Left lung (tissue), 14 donors: ENCODE measurements at places on chromosomes 1 and 21. TPM values are rescaled to one million over a fixed set of nuclear protein-coding genes. Genes with fewer than 3 reads are reported as not detected.

GRCh38 chr1:171841931-171842761, 848 bp downstream of the DNM3 start:
- no peaks in the 10 kb centered on the region for H3K36me3 ChIP-seq
- H3K27me3 ChIP-seq, result no peaks in the 10 kb centered on the region
- no peak overlapping the region for H3K27ac ChIP-seq
- H3K4me1 ChIP-seq, result no peaks in the 10 kb centered on the region
- H3K4me3 ChIP-seq, result peak overlapping the region; percentile 66
- peak; percentile 17 for DNase-seq

Gene SLC27A3
- 56.5 TPM for total RNA-seq

GRCh38 chr1:73887412-73887811, 310.6 kb downstream of the LRRIQ3 start:
- no peak overlapping the region for H3K4me3 ChIP-seq
- H3K27me3 ChIP-seq, result no peaks in the 10 kb centered on the region

Gene LRRC38
- not detected for total RNA-seq

DNA sequence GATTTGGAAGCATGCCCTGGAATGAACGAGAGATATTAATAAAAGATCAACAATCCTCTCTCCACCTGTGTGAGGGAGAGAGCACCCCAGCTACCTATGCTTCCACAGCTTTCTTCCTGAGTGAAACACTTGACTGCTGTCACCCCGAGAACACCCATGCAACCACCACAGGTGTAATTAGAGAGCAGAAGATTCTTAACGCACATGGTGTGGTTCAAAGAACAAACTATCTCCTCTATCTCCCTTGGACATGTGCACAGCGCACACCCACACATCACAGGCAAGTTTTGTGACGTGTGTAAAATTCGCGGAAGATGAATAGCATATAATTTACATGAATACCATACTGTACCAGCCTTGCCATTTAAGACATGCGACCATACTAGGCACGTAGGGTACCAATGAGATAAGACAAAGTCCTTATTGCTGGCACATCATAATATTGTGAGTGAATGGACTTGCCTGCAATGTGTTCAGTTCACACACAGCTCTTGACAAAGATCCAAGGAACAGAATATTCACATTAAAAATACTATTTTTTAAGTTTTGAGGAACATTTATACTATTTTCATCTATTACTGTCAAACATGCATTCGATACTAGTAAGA, 11.6 kb downstream of the ERRFI1 start:
- no peak for DNase-seq
- H3K4me3 ChIP-seq, result no peak overlapping the region
- no peaks in the 10 kb centered on the region for H3K27me3 ChIP-seq
- H3K27ac ChIP-seq, result no peak overlapping the region
- peaks cover 32% of the 10 kb centered on the region for H3K36me3 ChIP-seq

DNA sequence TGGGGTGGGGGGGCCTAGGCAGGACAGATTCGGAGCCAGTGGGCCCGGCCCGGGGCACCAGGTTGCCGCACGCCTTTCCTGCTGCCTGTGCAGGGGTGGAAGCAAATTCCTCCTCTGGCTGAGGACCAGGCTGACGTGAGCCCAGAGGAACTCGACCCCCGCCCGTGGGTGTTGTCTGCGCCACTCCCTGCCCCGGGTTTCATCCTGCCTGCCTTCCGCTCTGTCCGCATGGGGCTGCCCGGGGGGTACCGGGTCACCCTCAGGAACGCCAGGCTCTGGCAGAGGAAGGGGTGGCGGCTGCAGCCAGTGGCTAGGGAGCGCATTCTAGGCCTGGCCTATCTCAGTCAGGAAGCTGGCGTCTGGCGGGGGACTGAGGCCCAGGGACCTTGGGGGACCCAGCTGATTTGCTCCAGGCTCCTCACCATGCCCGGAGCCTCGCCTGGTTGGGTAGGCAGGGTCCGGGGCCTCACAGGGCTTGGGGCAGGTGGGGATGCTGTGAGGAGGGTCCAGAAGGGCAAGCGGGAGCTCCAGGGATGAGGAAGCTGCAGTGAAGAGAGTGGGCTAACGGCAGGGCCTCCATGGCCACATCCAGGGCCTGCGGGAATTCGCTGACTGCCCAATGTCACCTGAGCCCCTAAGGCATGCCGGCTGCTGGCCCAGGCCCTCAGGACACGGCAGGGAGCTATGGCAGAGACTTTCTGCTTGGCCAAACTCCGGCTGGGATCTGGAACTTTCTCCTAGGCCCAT, 2.4 kb upstream of the IBA57 start:
- peak overlapping the region; percentile 70 for H3K27ac ChIP-seq
- no peaks in the 10 kb centered on the region for H3K36me3 ChIP-seq
- peaks cover 1% of the 10 kb centered on the region for H3K27me3 ChIP-seq
- peak; percentile 64 for DNase-seq

Gene RGS7
- not detected for total RNA-seq

Gene TTC39A
- 44.6 TPM for total RNA-seq

GRCh38 chr1:58982259-58982998, 198.6 kb upstream of the JUN start:
- no peak overlapping the region for H3K27ac ChIP-seq
- DNase-seq, result peak; percentile 13
- H3K4me1 ChIP-seq, result no peaks in the 10 kb centered on the region
- H3K36me3 ChIP-seq, result no peaks in the 10 kb centered on the region
- H3K27me3 ChIP-seq, result no peaks in the 10 kb centered on the region
- H3K4me3 ChIP-seq, result no peak overlapping the region

DNA sequence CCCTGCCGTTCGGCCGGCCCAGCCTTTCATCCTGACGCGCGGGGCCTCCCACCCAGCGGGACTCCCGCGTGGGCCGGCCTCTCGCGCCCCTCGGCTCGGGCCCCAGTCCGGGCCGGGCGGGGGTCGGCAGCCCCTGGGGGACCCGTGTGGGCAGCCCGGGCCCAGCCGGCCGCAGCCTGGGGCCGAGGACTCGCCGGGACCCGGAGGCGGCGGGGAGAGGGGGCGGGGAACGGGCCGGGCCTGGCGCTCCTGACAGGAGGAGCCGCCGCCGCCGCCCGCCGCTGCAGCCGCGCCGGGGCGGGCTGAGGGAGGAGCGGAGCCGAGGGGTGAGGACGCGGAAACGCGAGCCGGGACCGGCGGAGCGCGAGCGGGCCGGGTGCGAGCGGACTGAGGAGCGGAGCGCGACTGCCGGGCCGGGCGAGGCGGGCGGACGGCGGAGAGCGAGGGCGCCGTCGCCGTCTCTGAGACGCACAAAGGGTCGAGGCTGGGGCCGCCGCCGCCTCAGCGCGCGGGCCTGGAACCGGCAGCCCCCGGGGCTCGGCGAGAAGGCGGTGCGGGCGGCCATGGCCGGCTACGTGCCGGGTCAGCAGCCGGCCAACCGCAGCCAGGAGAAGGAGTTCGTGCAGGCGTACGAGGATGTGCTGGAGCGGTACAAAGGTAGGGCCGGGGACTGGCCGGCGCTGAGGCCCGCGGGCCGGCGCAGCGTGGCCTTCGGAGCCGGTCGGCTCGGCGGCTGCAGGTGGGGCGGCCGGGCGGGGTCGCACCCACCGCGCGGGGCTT, 79.1 kb downstream of the NDUFS5 start:
- no peaks in the 10 kb centered on the region for H3K27me3 ChIP-seq
- DNase-seq, result peak; percentile 80
- H3K4me1 ChIP-seq, result peaks cover 60% of the 10 kb centered on the region

DNA sequence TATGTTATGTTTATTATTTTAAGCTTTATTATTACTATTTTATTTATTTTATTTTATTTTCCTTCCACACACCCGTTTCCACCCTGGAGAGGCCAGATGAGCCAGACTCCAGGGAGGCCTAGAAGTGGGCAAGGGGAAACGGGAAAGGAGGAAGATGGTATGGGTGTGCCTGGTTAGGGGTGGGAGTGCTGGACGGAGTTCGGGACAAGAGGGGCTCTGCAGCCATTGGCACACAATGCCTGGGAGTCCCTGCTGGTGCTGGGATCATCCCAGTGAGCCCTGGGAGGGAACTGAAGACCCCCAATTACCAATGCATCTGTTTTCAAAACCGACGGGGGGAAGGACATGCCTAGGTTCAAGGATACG, 468 bp upstream of the MX1 start:
- peak overlapping the region; percentile 80 for H3K27ac ChIP-seq
- no peaks in the 10 kb centered on the region for H3K36me3 ChIP-seq
- no peak for DNase-seq

Gene PTPN14
- 38.0 TPM for total RNA-seq

Gene INAVA
- total RNA-seq, result 5.5 TPM

Gene SERPINC1
- total RNA-seq, result 0.44 TPM

DNA sequence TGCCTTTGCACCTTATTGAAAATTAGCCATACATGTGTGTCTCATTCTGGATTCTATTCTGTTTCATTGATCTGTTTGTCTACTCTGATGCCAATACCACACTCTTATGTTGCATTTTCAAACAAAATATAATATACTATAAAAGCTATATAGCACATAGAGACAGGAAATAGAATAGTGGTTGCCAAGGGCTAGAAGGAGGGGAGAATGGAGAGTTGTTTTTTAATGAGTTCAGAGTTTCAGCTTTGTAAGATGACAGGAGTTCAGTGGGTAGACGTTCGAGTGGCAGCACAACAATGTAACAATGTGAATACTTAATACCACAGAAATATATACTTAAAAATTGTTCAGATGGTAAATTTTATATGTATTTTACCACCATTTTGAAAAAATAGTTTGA, 17.0 kb downstream of the RLF start:
- no peaks in the 10 kb centered on the region for H3K4me1 ChIP-seq
- no peak overlapping the region for H3K4me3 ChIP-seq
- no peaks in the 10 kb centered on the region for H3K36me3 ChIP-seq

GRCh38 chr1:235735621-235736020, 86.0 kb upstream of the GNG4 start:
- no peak overlapping the region for H3K27ac ChIP-seq
- no peak for DNase-seq
- no peaks in the 10 kb centered on the region for H3K4me1 ChIP-seq
- H3K27me3 ChIP-seq, result no peaks in the 10 kb centered on the region

Gene FCRL2
- total RNA-seq, result 0.99 TPM

Gene F3
- total RNA-seq, result 191 TPM

Gene HMGCS2
- 0.26 TPM for total RNA-seq

Gene TMEM240
- total RNA-seq, result 3.5 TPM

Gene KRTAP21-2
- not detected for total RNA-seq

GRCh38 chr1:150017206-150017750, 6.8 kb upstream of the OTUD7B start:
- no peaks in the 10 kb centered on the region for H3K4me1 ChIP-seq
- H3K27ac ChIP-seq, result peak overlapping the region; percentile 57
- H3K36me3 ChIP-seq, result no peaks in the 10 kb centered on the region
- no peaks in the 10 kb centered on the region for H3K27me3 ChIP-seq
- no peak overlapping the region for H3K4me3 ChIP-seq
- peak; percentile 74 for DNase-seq

DNA sequence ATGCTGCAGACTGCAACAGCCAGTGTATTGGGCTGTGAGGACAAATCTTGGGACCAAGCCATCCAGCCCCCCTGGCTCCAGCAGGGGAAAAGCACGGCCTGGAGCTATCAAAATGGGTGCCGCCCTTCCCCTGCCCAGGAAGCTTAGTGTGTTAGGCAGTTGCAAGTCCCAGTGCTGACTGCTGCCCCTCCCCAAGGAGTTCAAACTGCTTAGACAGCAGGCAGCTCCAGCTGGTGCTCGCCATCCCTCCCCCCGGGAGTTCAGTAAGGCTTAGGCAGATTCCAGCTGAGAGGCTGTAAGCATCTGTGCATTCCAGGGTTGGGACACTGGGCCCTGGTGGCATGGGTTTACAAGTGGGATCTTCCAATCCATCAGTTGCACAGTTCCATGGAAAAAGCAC, 579.6 kb upstream of the NR5A2 start:
- no peaks in the 10 kb centered on the region for H3K36me3 ChIP-seq
- H3K4me3 ChIP-seq, result no peak overlapping the region

DNA sequence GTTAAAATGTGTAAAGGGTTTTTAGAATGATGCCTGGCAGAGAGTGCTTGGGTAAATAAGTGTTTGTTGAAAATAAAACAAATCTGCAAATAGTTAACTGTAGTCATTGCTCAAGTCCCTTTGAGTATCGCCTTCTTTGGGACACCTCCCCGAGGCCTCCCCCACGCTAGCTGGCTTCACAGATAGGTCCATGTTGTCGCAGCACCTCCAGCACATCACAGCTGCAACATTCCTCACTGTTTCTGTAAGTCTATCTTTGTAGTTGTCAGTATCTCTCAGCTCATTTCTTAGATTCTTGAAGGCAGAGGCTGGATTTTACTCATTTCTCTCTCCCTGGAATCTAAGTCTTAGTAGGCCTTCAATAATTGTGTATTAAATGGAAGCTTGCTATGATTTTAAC, 1.6 kb upstream of the STUM start:
- peaks cover 16% of the 10 kb centered on the region for H3K4me1 ChIP-seq
- H3K36me3 ChIP-seq, result no peaks in the 10 kb centered on the region
- DNase-seq, result no peak
- H3K4me3 ChIP-seq, result no peak overlapping the region
